ENCODE measurements at places on chromosomes 5 and 9.

DNA sequence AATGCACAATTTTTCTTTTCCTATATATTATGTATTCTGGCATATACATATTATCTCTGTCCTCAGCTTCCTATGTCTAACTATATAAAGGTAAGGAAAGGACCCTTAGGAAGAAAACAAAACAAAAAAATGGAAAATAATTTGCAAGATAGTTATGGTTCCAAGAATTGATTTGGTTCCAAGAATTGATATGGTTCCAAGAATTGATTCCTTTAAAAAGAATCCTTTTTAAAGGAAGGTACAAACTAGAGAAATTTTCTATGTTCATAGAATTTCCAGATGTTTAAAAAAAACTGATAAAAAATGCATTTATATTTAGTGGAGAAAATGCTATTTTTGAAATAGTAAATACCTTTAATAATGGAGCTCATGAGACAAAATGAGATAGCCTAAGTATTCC, 12.1 kb downstream of the LYRM7 start:
- DNase-seq = no peak

GRCh38 chr9:136438548-136439480, 831 bp downstream of the INPP5E start:
- peak; percentile 14 for DNase-seq

- no peak for DNase-seq
Measured at GRCh38 chr5:81417052-81417451, 23.1 kb upstream of the ACOT12 start.

DNA sequence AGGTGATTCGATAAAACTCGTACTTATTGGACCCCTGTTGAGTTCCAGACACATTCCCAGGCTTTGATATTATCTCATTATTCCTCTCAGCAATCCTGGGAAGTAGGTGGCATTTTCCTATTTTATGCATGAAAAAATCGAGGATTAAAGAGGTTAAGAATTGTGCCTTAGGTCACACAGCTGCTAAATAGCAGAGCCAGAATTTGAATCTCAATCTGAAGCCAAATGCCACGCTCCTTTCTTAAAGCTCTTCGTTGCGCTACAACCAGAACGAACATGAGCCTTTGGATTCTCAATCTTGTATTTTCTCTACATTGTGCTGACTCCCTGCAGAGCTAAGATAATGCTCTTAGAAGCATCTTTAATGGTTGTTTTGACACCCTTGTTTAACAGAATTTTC, 527.8 kb upstream of the TLE4 start:
- DNase-seq = no peak

DNA sequence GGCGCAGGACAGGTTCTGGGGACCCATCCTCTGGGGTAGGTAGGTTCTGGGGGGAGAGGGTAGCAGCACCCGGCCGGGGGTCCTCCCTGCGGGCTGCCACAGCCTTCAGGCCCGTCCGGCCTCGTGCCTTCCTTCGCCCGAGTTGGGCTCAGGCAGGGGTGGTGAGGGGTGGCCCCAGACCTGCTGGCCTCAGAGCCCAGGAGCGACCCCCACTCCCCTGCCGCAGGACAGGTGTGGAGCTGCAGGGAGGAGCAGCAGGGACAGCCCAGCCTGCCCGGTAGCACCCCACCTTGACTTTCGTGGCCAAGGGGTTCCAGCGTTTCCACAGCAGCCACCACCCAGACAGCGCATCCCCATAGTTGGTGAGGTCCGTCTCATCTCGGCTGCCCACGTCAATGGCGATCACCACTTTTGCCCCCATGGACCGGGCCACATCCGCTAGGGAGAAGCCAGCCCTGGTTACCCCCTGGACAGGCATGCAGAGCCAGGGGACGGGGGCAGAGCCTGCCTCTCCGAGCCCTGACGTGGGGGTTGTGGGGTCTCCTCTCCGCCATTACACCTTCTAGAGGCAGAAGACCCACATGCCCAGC, 3.4 kb upstream of the NSMF start:
- DNase-seq = no peak

DNA sequence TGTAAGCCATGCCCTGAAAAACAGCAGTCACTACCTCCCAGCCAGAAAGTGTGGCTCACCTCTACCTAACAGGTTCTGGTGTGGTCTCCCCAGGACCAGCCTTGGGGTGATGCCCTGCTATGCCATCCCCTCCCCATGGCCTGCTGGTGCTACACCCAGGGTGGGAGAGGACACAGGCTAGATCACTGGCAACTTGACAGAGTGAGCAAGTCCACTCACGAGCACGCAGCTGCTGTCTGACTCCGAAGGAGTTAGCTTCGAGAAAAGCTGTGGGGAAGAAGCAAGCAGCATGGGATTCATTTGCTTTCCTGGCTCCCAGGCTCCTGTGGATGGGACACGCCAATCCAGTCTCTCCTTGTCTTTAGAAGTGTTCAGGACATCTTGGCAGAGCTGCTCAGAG, 102.2 kb downstream of the COL5A1 start:
- no peak for DNase-seq

DNA sequence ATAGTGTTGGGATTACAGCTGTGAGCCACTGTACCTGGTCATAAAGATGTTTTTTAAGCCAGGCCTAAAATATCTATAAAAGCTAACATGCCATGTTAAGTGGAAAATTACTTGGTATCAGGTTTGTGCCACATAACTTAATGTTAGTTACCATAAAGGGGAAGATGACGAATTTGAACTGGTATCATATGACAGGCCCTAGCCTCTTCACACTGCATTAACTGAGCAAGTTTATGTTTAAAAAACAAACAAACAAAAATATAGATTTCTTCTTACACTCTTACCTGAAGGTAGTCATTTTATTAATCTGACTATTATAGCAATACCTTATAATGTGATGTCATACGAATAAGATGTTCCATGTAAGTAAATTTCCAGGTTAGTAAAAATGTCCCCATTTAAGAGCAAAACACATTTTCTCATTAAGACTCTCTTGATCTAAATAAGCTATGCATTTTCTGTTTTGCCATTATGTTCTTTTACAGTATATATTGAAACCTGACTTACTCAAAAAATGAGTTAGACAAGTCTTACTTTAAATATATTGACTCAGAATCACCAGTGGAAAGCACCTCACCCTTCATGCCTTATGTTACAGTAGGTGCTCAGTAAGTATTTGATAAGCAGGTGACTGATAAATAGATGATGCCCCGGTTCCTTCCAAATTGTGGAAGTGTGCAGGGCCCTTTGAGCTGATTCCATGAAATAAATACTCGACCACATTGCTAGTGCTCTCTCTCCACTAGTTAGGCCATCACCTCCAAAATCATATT, 125.4 kb downstream of the CDC42SE2 start:
- DNase-seq = no peak

DNA sequence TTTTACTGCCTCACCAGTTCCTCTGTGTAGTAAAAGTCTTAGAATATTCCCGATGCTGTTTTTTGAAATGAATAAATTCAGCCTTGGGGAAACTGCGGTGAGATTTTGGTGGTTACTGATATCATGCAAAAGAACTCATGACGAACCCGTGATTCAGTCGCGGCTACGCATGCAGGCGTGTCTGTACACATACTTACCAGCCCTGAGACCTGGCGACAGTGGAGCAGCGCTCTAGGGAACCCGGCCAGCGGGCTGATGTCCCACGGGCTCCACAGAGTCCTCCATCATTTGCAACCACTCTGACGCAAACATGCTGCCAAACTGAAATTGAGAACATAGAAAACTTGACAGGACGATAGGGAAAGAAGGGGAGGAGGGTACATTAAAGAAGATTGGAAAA, 315.6 kb upstream of the DAB2 start:
- DNase-seq = no peak

- DNase-seq = no peak
Measured at GRCh38 chr5:95069021-95069420, 215.9 kb downstream of the MCTP1 start.

- DNase-seq = no peak
Measured at GRCh38 chr9:35335164-35335563, 154.7 kb upstream of the RUSC2 start.

DNA sequence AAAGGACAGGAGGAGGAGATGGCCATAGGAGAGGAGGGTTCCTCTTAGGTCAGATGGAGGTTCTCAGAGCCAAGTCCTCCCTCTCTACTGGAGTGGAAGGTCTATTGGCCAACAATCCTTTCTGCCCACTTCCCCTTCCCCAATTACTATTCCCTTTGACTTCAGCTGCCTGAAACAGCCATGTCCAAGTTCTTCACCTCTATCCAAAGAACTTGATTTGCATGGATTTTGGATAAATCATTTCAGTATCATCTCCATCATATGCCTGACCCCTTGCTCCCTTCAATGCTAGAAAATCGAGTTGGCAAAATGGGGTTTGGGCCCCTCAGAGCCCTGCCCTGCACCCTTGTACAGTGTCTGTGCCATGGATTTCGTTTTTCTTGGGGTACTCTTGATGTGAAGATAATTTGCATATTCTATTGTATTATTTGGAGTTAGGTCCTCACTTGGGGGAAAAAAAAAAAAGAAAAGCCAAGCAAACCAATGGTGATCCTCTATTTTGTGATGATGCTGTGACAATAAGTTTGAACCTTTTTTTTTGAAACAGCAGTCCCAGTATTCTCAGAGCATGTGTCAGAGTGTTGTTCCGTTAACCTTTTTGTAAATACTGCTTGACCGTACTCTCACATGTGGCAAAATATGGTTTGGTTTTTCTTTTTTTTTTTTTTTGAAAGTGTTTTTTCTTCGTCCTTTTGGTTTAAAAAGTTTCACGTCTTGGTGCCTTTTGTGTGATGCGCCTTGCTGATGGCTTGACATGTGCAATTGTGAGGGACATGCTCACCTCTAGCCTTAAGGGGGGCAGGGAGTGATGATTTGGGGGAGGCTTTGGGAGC, 3.1 kb downstream of the EGR1 start:
- peak; percentile 70 for DNase-seq

DNA sequence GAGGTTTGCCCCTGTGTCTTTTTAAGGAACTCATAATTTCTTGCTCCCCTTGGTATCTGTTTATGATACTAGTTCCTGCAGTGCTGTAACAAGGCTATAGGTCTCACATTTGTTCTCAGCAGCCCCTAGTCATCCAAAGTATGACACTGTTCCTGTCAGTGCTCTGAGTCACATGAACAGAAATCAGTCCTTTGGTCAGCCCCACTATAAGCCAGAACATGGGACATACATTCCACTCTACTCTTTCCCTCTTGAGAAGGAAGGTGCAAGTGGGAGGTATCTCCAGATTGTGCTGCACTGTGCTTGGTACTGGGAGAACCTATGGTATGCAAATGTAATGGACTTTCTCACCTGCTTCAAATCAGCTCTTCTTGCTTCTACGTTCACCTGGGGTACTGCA, 87.0 kb downstream of the IARS1 start:
- peak; percentile 60 for DNase-seq

DNA sequence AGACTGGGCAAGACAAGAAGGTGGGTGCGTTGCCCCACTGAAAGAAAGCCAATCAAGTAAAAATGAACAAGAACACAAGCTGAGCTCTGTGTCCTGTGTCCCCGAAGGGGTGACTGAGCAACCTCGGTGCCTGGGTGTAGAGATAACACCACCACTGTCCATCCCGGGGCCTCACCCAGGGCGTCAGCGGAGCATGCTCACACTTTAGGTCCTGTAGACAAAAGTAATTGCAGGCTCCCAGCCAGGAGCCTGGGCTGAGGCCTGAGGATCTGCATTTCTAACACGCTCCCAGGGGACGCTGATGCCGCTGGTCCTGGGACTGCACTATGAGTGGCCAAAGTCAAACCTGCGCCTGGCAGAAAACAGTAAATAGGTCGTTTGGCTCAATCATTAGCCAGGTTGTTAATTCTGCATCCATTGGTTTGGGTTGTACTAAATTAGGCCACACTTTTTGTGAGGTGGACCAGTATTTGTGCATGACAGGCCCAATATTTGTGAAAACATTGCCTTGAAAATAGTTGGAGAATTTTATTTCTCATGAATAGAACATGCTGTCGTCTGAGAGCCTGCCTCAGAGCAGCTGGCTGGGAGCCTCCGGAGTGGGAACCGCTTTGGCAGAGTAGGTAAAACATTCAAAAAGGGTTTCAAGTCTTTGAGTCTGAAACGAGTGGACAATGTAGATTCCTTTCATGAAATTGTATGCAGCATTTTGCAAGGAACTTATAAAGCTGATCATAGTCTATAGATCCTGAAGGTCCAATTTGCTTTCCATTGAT, 38.3 kb downstream of the ANKRD33B start:
- no peak for DNase-seq

- DNase-seq = no peak
Measured at GRCh38 chr5:2472670-2473069, 278.8 kb downstream of the IRX2 start.

GRCh38 chr5:52876456-52876855, 88.7 kb downstream of the ITGA1 start:
- DNase-seq = no peak

GRCh38 chr5:1030801-1031271, 22.2 kb downstream of the NKD2 start:
- no peak for DNase-seq

DNA sequence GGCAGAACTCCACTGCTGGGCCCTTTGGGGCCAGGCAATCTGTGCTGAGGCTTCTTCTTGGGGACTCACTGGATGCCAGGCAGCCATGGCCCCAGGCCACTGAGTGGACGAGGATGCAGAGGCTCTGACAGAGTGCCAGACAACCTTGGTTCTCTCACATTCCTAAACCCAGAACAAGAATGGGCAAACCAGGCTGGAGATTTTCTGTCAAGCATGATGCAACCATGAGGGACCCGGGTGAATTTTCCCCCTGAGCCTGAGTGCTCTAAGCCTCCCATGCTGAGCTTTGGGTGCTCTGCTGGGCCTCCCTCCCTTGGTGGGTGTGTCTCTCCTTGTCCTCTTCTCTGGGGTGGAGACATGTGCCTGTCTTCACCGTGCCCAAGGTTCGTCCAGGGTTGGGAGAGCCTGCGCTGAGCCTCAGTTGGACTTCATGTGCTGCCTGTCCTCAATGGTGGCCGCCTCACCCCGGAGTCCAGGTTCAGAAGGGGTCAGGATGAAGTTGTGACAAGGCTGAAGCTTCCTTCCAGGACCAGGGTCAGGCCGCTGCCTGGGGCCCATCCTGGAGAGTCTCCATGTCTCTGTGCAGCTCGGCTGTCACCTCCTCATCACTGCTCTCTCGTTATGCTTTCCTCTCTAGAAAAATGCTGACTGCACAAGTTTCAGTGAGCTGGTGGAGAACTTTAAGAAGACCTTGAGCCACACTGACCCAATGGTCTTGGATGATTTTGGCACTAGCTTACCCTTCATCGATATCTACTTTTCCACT, 24.1 kb downstream of the PITX1 start:
- no peak for DNase-seq

DNA sequence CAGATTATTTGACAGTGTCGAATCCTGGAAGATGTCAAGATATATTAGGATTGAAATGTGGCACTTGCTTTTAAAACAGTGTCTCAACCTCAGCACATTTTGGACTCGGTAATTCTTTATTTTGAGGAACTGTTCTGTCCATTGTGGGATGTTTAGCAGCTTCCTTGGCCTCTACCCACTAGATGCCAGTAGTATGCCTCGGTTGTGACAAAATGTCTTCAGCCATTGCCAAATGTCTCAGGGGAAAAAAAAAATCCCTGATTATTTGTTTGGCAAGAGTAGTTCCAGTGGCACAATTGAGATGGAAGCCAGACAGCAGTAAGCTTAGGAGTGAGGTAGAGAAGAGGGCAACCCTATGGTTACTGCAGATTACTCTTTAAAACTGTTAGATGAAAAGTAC, 694.5 kb upstream of the RIOK2 start:
- DNase-seq = no peak
